Inflammatory macrophage treated with lipopolysaccharide for 4 hours (primary cell): ENCODE measurements at places on chromosomes 13 and 19.
A peak's percentile ranks its signal among the peaks of the same experiment; 100 is the strongest.

DNA sequence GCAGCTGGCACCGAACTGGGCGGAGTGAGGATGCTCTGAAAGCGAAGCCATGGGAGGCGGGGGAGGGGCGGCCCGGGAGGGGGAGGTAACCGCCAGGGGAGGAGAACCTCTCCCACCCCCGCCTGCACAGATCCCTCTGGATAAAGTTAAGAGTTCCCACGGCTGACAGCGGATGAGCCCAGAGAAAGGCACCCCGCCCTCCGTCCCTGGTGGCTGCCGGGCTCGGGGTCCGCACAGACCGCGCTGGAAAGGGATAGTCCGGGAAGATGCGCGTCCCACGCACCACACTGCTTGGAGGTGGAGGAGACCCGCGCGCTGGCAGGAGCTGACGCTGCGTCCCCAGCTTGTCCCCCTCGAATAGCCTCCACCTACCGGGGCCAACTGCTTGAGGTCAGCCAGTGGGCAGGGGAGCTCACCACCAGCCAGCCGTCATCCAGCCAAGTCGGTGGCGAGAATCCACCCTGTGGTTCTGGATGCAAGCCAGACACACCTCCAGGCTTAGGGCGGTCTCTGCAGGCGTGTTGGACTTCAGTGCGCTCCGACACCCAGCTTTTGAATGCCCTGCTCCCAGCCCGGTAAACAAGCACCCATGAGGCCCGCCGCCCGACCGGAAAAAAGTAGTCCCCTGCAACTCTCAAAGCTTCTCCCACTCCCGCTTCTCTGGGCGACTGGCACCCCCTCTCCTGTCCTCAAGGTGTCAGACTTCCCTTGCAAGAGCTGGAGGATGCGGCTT, at the start of gene TRPC4:
Gene TRPC4, minus strand, starts transcription at position 17 of the 733 bp plus-strand sequence. CDS start 86,439 bp downstream, outside the sequence.
- no peak for DNase-seq

- peak; percentile 71 for DNase-seq
Observed at GRCh38 chr19:49637821-49638738, 1.9 kb downstream of the RRAS start.

GRCh38 chr13:110258876-110259631, 47.9 kb downstream of the COL4A1 start:
- DNase-seq, result no peak

DNA sequence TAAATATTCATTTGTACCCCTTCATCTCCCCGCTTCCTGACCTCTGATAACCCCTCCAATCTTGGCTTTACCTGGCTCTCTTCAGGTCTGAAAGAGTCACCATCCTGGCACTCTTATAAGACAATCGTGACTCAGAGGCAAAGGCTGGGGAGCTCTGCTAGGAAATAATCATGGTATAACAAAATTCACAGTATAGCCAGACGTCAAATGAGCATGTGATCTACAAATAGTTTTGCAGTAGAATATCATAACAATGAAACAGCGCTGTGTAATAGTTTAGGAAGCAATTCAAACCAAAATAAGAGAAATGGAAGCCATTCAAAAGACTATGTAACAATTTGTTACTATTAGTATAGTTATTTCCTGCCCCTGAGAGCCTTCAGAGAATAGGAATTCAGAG, 34.2 kb downstream of the RXFP2 start:
- DNase-seq, result no peak

DNA sequence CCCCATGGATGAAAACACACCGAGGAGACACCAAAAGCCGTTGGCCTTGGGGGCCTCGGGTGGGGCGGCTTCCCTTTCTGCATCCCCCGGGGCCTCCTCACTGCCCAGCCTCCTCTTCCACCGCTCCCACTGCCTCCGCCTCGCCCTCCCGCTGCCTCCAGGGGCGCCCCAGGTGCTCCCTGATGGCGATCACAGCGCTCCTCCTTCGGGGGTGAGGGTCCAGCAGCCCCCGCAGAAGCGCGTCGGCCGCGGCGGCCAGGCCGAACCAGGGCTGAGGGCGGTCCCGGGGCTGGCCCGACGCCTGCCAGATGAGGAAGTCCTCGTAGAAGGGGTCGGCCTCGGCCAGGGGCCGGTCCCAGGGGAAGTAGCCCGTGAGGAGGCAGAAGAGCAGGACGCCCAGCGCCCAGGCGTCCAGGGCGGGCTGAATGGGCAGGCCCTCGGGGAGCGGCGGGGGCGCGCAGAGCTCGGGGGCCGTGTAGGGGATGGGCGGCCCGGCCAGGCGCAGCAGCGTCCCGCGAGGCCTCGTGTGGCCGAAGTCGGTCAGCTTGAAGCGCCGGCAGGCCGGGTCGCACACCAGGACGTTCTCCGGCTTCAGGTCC, 7.2 kb downstream of the SBK2 start:
- DNase-seq, result no peak

GRCh38 chr13:45799451-45799850, 52.1 kb downstream of the SIAH3 start:
- DNase-seq, result no peak

- peak; percentile 37 for DNase-seq
Observed at GRCh38 chr19:50906217-50906616, 5.0 kb downstream of the KLK4 start.

- no peak for DNase-seq
Observed at GRCh38 chr19:48928164-48929025, 5.1 kb upstream of the DHDH start.

DNA sequence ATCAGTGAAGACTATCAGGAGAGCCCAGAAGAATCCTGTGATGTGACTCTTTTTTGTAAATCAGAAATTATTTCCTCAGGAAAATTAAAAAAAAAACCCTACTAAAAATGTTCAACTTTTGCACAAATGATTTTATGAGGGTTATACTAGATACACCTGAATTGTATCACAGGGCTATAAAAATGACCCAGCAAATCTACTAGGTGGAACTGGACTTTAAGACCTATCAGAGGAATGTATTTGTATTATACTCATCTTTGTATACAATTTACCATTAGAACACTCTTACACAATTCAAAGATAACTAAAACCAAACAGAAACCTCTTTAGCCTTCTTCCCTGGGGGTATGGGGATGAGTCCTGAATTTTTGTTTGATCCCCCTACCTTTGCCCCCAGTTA, 7.2 kb downstream of the FBXL3 start:
- DNase-seq, result no peak
